G401 (cell line): ENCODE measurements at places on chromosomes 6 and 20.

GRCh38 chr6:137780447-137781034 is 86.5 kb upstream of the TNFAIP3 start:
- no peak for DNase-seq

- no peak for DNase-seq
Measured at GRCh38 chr6:77072694-77073409, 390.4 kb downstream of the HTR1B start.

DNA sequence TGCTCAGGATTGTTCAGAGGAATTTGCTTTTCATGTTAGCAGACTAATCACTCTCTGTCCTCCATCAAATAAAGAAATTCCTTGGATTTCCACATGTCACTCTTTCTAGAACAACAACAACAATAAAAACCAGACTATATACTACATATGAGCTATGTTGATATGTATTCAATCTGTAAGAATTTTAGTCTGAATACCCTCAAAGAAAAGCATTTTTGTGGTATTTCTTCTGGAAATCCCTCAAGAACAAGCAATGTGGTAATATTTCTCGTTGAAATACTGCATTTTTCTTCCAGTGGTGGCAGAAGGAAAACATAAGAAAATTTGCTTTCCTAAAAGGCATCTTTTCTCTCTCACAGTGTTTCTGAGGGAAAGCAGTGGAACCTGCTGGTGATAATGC is 312.6 kb upstream of the RSPO3 start:
- DNase-seq, result no peak

GRCh38 chr20:9742821-9743220 is 96.1 kb downstream of the PAK5 start:
- peak; percentile 49 for DNase-seq

- DNase-seq, result no peak
Measured at GRCh38 chr6:38846844-38847243, 131.7 kb downstream of the DNAH8 start.

DNA sequence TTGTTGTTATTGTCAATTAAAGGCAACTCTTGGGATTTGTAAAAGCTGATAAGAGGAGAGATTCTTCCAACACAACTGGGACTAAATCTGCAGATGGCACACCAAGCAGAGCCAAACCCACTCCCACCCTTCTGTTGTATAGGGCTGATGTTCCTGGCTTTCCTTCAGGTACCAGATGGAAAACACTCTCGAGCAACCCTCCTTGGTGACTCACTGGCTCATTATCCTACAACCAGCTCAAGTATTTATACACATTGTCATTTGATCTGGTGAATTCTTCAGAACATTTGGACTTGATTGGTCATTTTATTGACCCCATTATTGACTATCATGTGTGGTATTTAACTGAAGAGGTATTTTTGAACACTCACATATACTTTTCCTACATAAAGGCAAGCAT is 190.3 kb upstream of the PCSK2 start:
- no peak for DNase-seq

DNA sequence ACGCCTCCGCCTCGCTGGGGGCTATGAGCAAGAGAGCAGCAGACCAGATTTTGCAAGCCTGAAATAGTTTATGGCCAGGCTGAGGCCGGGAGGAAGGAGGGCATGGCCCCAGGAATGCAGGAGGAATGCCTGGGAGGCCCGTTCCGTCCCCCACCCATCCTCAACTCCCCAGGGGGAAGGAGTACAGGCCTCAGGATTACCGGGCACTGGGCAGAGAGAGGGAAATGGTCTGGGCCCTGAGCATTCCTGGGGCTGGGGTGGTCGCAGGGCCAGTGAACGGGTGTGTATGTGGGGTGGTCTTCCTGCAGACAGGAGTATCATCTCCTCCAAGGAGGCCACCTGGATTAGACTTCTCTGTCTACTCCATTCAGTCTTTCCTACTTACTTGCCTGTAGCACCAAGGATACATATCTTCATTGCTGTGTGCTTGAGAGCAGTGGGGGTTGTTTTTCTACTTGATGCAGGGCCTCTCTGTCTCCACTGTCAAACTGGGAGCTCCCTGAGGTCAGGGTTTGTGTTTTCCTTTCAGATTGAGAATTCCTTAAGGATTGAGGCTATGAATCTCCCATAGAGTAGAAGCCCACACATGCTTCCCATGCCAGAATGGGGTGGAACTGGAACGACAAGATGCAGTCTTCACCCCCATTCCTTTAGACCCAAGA is 81.3 kb downstream of the VEGFA start:
- no peak for DNase-seq

GRCh38 chr6:14130435-14131075 is 13.0 kb downstream of the CD83 start:
- no peak for DNase-seq
